Activated CD4-positive, alpha-beta T cell treated with anti-CD3 and anti-CD28 coated beads, Interleukin-2, amount 10 ng/mL, durations not matched to agents 24 days and 14 days (primary cell): ENCODE measurements at places on chromosomes 1 and 21.
A peak's percentile ranks its signal among the peaks of the same experiment; 100 is the strongest.

- DNase-seq, result no peak
These were observed 930 bp downstream of the SLC30A10 start for GRCh38 chr1:219927298-219927955.

GRCh38 chr1:229696385-229696784, 70.3 kb downstream of the URB2 start:
- peak; percentile 37 for DNase-seq

DNA sequence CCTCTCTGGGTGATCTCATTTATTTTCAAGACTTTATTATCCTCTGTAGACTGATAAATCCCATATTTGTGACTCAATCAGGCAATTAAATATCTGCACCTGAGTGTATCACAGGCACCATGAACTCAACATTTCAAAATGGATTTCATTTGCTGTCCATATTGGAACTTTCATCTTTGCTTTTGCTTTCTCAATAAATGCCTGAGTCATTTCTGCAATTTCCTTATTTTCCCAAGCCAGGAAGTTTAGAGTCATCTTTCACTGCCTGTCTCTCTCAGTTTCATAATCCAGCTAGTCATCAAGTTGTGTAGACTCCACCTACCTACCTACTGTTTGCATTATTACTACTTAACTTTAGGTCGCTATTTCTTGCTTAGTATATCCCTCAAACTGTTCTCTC, 540.9 kb downstream of the LMO4 start:
- DNase-seq, result no peak

DNA sequence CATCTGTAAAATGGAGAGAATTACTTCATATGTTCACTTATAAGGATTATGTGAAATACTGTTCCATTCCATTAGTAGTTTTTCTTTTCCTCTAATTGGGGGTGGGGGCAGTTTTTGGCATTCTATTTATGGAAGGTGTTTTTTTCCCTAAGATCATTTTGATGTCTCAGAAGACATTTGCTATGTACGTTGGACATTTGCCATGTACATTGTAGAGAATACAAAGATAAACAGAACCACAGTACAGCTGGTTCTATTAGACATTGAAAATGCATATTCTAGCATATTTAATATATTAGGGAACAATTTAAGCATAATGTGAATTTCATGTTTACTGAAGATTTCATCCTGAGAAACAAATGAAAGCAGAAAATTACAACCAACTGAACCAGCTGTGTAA, 98.5 kb downstream of the PTBP2 start:
- no peak for DNase-seq

DNA sequence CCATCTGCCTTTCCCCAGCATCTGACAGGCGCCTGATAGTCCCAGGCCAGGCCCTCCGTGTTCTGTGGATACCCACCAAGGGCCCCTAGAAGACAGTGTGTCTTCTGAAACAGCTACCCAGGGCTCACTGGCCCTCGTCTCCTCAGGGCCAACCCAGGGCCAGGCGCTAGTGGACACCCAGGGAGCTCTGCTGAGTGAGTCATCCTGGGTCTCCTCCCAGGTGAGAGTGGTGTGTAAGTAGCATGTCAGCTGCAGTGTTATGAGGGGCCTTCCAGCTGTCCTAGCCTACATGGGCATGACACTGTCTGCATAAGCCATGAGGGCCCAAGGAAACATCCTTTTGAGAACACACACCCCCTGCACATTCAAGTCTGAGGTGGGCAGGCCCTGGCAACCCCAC, 36.7 kb downstream of the CHD5 start:
- DNase-seq, result no peak

GRCh38 chr1:44584167-44584566, 90.1 kb downstream of the TMEM53 start:
- DNase-seq, result no peak

DNA sequence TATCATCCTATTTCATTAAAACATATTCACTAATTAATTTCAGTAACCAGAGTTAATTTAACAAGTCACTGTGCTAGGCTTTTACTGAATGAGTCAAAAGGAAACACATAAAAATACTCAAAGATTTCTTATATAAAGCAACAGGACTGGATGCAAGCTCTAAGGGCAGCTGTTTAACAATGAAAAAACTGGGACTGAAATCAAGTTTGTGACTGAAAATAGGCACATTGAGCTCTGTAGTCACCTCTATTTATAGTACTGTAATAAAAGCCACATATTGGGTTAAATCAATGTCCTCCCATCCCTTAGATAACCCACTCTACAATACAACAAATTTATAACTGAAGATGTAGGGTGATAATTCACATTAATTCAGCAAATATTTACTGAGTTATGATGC, 52.4 kb downstream of the SMYD3 start:
- DNase-seq, result no peak

DNA sequence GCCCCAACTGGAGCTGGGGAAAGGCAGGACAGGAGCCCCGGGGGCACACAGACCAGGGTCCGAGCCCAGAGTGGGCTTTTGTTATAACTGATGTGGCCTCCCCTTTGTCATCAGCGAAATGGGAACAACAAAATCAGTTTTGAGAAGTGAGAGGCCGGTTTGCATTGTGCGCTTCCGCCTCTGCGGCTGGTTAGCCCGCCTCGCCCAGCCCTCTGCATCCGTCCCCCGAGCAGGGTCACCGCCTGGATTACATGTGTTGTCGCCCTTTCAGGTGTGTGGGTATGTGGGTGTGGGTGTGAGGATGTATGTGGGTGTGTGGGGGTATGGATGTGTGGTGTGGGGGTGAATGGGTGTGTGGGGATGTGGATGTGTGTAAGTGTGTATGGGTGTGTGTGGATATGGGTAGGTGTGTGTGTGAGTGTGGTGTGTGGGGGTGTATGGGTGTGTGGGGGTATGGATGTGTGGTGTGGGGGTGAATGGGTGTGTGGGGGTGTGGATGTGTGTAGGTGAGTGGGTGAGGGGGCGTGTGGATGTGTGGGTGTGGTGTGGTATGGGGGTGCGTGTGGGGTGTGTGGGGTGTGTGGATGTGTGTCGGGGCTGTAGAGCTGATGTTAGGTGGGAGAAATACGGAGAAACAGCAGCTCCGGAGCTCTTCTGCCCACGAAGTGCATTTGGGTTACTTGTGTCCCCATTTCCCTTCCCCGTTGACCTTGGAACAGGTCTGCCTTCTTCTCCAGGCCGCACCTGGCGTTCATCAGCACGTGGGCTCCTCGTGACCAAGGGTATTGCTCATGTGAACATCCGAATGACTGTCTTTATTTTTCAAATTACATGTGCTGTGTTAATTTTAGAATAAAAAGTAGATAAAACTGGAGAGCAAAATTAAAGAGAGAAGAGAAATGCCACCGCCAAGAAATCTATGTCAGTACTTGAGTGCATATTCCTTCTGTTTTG, 67.6 kb downstream of the FHAD1 start:
- no peak for DNase-seq

GRCh38 chr1:109793486-109794318, 30.0 kb upstream of the EPS8L3 start:
- DNase-seq, result no peak

DNA sequence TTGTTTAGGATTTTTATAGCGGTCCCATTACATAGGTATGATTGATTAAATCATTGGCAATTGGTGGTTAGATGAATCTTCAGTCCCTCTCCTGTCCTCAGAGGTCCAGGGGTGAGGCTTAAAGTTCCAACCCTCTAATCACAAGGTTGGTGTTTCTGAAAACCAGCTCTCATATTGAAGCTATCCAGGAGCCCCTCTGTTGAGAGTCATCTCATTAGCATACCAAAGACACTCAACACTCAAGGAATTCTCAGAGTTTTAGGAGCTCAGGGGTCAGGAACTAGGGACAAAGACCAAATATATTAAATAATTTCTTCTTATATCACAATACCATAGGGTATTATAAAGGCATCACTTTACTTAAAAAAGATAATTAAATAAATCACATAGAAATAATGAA, 23.3 kb downstream of the FCRL2 start:
- DNase-seq, result no peak

GRCh38 chr1:160492617-160493016, 30.4 kb downstream of the SLAMF6 start:
- DNase-seq, result no peak

DNA sequence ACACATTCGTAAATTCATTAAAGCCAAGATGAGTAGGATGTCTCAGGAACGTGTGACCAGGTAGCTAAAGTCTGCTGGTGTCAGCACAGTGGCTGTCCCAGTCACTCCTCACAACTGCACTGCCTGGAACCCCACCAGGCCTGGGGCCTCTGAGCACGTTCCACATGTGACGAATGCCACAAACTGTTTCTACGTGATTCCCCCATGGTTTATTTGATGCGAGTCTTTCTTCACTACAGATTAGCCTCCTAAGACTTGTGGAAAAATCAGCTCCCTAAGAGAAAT, 33.2 kb downstream of the PRDM15 start:
- DNase-seq, result no peak

DNA sequence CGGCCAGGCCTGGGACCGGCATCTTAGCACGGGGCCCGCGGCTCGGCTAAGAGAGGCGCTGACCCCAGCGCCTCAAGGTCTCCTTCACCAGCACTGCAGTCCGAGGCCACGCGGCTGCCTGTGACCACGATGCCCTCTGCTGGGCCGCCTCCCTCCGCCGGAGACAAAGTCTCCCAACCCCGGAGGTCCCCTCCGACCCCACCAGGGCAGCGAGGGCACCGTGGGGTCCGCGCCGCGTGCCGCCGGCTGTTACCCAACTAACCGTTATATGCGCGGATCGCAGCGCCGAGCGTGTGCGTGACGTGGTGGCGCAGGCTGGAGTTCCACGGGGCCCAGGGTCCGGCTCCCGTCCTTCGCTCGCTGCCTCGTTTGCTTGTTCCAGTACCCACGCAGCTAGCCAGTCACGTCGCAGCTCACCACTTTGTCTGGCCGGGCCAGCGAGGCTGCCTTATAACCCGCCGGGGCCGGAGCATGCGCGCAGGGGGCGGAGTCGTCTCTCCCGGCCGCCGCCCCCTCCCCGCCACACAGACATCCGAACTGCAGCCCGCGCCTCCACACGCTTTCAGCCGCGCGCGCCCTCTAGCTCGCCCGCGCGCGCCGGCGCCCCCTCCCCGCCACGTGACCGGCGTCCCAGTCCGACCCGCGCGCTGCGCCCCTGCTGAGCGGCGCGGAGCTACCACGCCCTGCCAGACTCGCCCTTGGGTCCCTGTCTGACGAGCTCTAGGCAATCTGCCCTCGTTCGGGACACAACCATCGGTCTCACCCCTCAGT, at the start of gene SLC16A1:
TSS of gene SLC16A1 (minus strand) at position 424 of the 771 bp plus-strand sequence. CDS start 26,888 bp downstream, outside the sequence.
- peak; percentile 97 for DNase-seq

DNA sequence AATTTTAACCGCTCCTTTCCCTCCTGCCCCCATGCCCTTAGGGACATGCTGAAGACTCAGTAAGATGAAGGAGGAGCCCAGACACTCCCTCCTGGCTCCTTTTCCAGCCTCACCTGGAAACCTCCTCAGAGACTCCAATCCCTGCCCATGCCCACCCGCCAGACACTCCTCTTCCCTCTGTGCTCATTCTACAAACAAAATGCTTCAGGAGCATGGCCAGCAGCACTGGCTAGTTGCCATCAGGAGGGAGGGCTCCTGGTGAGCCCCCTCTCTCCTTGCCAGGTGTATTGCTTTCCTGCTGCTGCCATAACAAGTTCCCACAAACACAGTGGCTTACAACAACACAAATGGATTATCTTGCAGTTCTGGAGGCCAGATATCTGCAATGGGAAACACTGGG, 126.1 kb downstream of the PSMG1 start:
- no peak for DNase-seq

- no peak for DNase-seq
These were observed 179.4 kb downstream of the KIF26B start for GRCh38 chr1:245334235-245334634.

DNA sequence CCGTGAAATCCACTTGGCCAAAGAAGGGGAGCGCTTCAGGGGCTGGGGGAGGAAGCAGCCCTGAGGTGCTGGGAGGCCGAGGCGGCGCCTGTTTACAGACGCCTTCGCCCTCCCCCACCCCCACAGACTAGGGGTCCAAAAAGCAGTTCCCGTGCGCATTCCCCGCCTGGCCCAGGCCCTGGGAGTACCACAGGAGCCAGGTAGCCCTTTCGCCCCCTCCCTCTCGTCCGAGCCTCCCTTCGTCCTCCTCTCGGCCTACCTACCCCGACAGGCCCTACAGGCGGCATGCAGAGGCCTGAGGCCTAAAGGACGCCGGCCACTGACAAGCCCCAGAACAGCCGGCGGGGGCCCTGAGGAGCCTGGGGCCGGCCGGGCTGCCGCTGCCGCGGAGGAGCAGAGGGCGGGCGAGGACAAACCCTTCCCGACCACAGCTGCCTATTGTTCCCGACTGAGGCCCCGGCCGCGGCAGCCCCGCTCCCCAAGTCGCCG, 522 bp downstream of the RC3H1 start:
- peak; percentile 79 for DNase-seq

- no peak for DNase-seq
These were observed 63.9 kb downstream of the CD247 start for GRCh38 chr1:167454304-167454893.

DNA sequence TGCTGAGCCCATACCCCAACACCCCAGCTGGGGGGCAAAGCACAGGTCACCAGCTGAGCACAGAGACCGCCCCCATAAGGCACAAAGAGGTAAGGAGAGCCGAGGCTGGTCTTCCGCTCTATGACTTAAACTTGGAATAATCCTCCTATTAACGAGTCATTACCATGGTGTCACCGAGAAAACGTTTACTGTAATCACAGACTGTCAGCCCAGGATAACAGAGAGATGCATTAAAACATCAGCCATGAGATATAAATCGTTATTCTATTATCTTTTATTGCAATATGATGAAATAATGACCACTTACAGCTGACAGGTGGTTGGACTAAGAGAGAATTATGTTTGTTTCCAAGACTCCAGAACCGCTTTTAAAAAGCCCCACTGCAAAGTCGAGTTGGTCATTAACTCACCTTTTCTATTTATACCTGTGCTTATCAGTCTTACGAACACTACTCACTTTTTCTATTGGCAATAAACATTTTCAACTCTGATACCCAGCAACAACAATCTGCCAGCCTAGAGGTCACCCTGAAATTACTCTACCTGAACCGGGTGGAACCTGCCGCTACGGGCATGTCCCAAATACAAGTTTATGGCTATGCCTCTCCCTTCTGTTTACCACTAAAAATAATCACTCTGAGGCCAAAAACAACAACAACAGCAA, 21.5 kb downstream of the NPHP4 start:
- DNase-seq, result no peak

DNA sequence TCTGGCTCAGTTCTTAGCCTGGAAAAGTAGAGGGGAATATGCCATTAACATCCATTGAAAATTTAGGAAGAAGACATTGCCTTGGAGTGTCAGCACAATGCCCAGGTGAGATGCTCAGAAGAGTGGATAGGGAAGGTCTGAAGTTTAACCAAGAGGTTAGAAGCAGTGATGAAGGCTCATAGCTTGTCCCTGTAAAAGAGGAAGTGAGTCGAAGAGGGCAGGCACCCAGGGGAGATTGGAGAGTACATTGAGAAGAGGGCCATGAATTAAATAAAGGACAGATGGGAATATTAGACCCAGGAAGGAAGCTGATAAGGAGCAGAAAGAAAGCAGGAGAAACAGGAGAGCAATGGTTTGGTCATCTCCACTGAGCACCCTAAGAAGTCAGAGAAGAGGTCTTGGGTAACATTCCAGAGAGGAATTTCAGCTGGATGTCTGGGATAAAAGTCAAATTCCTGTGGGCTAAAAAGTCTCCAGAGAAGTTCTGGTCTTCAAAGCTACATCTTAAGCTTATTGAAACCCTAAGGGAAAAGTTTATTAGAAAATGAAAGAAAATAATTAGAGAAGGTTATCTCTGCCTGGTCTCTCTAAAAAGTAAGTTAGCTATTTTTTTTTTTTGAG, 17.3 kb downstream of the C8B start:
- no peak for DNase-seq
